NCI-H526 treated with DMSO at 0.1 percent for 48 hours (cell line): ENCODE measurements at places on chromosomes 6 and 20.

DNA sequence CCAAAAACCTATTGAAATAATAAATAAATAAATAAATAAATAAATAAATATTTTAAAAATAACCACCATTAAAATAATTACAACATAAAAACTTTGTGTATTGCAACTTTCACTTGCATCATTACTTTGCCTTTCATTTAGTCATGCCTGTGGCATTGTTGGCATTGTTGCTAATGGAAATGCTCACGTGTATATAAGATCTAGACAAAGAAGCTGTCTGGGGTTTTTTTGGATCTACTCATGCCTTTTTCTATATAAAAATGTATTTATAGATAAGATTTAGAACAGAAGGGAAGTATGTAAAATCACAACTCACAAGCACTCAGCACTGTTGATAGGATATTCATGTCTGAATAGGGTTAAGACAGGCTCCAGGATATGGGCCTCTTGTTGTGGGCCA lies 27.9 kb downstream of the GFRA4 start:
- no peak for DNase-seq

DNA sequence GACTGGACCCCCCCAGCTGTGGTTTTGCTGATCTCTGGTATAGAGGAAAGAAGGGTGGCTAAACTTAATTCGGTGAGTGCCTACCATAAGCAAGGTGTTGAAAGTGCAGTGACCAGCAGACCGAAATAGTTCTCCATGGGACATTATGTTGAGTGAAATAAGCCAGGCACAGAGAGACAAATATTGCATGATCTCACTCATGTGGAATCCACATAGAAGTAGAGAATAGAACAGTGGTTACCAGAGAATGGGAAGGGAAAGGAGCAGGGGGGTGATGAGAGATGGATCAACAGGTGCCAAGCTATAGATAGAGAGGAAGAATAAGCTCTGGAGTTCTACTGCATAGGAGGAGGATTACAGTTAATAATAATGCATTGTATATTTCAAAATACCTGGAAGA lies 9.7 kb upstream of the GCNT2 start:
- DNase-seq = no peak

DNA sequence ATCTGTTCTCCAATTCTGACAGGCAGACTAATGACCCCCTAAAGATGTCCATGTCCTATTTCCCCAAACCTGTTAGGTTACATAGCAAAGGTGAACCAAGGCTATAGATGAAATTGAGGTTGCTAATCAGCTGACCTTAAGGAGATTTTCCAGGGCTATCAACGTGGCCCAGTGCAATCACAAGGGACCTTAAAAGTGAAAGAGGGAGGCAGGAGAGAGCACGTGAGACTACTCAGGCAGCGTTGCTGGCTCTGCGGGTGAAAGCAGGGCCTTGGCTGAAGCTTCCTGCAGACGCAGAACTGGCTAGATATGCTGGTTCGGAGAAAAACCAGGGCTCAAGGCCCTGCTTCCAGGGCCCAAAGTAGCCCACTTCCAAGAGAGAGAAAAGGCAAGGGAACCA lies 78.7 kb downstream of the NCOA7 start:
- no peak for DNase-seq

GRCh38 chr6:168681748-168682147 lies 240.8 kb downstream of the SMOC2 start:
- DNase-seq = no peak

GRCh38 chr6:1667012-1667804 lies 57.5 kb downstream of the FOXC1 start:
- DNase-seq = no peak

GRCh38 chr6:70686548-70687133 lies 19.0 kb downstream of the SMAP1 start:
- peak; percentile 24 for DNase-seq

DNA sequence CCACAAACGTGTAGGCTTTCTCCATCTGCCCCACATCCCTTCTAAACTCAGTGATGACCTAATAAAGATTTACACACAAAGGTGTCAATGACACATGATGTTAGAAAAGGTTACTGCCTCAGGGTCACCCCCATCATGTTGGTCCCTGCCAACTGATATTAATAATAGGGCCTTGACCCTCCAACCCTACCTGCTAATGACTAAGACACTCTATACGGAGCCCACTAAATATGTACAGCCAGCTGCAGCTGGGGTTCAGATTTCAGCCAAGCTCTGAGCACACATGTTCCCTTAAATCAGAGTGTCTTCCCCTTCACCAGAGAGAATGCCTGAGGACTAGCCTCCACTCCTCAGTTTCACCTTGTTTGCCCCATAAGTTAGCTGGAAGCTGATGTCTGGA lies 67.4 kb upstream of the SNRPB2 start:
- no peak for DNase-seq
